SK-MEL-5 (cell line): ENCODE measurements at places on chromosomes 1 and 21. TPM values are rescaled to one million over a fixed set of nuclear protein-coding genes. Genes with fewer than 3 reads are reported as not detected.

GRCh38 chr1:201050515-201051277 is 27.2 kb upstream of the KIF21B start:
- no peak for DNase-seq

DNA sequence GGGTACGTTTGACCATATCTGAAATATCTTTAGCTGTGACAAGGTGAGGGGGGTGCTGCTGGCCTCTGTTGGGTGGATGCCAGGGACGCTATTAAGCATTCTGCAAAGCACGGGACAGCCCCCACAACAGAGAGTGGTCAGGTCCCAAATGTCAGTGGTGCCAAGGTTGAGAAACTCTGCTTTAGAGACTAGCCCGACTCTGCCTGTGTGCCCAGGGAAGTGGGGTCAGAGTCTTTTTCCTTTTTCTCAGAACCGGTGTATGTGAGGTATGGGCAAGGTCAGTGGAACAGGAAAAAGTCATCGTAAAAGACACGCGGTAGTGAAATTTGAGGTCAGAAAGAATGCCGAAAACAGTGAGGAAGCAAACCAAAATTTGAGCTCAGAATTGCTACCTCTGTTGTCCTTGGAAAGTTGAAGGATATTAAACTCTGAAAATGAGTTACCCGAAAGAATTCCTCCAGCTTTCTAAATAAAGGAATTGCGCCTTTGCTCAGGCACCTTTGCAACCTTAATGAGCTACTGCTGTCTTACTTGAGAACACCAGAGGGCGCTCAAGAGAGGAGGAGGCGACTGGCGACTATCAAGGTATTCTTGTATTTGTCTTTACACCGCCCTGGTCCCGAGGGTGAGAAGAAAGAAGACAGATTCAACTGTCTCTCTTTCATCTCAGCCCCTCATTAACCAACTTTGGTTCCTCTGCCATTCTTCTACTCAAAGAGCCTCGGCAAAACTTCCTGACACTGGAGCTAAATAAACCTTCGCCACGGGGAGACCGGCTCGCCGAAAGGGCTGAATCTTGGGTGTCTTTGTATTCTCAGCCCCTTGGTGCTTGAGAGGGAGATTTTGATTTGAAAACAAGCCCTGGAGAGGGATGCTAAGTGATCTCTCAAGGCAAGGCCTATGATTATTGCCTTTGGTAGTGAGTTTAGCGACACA is 85.4 kb upstream of the OLIG2 start:
- peak; percentile 66 for DNase-seq

- DNase-seq, result no peak
Observed at GRCh38 chr1:23434260-23434775, 9.8 kb upstream of the TCEA3 start.

DNA sequence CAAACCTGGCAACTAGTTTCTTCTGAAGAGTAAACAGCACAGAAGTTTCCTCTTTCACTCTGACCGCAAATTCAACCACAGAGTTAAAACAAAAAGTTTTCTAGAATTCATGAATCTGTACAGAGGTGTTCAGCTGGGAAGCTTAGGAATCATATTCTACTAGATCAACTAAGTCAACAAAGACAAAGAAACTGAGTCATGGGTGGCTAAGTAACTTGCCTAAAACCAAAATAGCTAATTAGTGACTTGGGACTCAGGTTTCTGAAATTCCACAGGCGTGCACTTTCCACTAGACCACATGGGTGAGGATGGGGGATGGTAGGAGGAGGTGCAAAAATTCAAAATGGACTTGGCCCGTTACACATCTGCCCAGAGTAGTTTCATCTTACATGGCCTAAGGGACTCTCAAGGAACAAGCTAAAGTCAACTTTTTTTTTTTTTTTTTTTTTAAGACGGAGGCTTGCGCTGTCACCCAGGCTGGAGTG is 25.8 kb downstream of the PTPN14 start:
- DNase-seq, result no peak

GRCh38 chr1:183648042-183648441 is 5.1 kb downstream of the APOBEC4 start:
- no peak for DNase-seq

GRCh38 chr1:183070234-183070922 is 47.2 kb downstream of the LAMC1 start:
- DNase-seq, result no peak

- no peak for DNase-seq
Observed at GRCh38 chr1:93981274-93981667, 72.0 kb upstream of the GCLM start.

DNA sequence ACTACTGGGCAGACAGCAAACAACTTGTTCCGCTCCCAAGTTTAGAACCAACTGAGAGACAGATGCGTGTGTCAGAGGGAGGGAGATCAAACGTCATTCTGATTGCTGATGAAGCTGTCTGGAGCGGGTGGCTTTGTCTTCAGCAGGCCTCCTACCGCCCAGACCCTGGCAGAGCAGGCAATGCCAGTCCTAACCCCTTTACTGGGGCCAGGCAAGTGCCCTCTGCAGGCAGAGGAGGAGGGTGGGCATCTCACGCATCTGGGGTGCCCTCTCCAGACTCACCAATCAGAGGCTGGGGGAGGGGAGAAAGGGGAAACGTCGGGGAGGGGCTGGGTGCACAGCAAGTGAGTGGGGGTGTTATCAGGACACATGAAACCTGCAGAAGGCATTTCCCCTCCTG is 126.6 kb downstream of the ACTL8 start:
- peak; percentile 56 for DNase-seq

The ZNF683 gene
- not detected in 2 replicates for total RNA-seq

- DNase-seq, result no peak
Observed at GRCh38 chr1:17729909-17730308, 25.2 kb upstream of the ACTL8 start.

The NR1I3 gene
- total RNA-seq, result not detected in 2 replicates

DNA sequence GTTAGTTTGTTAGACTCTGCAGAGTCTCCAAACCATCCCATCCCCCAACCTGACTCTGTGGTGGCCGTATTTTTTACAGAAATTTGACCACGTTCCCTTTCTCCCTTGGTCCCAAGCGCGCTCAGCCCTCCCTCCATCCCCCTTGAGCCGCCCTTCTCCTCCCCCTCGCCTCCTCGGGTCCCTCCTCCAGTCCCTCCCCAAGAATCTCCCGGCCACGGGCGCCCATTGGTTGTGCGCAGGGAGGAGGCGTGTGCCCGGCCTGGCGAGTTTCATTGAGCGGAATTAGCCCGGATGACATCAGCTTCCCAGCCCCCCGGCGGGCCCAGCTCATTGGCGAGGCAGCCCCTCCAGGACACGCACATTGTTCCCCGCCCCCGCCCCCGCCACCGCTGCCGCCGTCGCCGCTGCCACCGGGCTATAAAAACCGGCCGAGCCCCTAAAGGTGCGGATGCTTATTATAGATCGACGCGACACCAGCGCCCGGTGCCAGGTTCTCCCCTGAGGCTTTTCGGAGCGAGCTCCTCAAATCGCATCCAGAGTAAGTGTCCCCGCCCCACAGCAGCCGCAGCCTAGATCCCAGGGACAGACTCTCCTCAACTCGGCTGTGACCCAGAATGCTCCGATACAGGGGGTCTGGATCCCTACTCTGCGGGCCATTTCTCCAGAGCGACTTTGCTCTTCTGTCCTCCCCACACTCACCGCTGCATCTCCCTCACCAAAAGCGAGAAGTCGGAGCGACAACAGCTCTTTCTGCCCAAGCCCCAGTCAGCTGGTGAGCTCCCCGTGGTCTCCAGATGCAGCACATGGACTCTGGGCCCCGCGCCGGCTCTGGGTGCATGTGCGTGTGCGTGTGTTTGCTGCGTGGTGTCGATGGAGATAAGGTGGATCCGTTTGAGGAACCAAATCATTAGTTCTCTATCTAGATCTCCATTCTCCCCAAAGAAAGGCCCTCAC is at the start of gene OLIG2:
Gene OLIG2 (plus strand): TSS at position 447 of the 954 bp plus-strand sequence. CDS start 928 bp downstream, outside the sequence.
- DNase-seq, result peak; percentile 96

DNA sequence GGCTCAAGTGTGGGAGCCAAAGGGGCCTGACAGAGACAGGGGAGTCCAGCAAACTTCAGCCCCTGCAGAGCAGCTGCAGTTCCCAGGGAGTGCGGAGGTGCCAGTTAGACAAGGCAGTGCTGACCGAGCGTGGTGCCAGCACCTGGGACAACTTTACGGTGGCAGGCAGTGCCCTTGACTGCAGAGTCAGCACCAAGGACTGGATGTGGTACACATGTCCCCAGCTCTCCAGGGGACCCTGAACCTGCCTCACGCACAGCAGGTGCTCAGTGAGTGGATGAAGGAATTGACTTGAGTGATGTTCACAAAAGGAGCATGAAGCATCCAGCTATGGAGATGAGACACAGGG is 296.5 kb downstream of the SIPA1L2 start:
- DNase-seq, result no peak

DNA sequence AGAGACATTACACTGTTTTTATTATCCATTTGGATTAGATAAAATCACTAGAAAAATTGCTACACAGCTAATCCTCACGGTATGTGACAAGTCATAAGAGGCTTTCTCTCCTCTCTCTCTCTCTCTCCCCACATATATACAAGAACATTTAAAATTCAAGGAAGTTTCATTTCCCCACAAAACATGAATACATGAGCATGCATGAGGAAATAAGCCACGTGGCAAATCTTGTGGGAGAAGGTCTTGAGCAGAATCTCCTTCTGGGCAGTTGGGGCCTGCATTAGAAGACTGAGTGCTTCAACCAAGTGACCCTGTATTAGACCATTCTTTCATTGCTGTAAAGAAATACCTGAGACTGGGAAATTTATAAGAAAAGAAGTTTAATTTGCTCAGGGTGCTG is 1313.1 kb downstream of the MRPL39 start:
- no peak for DNase-seq

The NCF2 gene
- total RNA-seq, result 0.08 TPM in 1 of 2 replicates, not detected in the other

The LCK gene
- total RNA-seq, result not detected in 2 replicates

- DNase-seq, result peak; percentile 23
Observed at GRCh38 chr1:8422510-8423268, 104.8 kb downstream of the SLC45A1 start.

The ATP6V1G3 gene
- total RNA-seq, result not detected in 2 replicates

DNA sequence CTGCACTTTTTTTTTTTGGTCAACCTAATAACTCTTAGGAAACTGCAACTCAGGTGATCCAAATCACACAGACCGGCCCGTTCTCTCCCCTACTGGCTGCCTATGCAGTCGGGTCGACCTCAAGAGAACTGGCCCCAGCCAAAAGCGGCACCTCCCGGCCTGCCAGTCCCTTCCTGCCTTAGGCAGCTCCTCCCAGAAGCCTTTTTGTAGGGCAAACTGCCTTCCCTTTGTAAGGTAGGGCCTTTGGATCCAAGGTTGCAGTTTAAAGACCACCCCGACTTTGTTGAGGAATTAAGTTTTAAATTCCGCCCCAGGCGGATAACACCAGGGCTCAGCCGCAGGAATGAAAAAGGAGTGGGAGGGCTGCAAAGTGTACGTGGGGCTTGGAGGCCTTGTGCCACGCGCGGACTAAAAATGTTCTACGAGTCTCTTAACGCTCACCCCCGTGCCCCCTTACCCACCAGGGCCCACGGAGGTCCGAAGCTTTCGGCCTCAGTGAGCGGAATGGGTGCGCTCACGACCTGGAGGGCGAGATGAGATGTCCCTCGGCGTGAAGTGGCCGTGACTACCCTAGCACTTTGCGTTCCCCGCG is 642 bp upstream of the ST3GAL3 start:
- peak; percentile 37 for DNase-seq

DNA sequence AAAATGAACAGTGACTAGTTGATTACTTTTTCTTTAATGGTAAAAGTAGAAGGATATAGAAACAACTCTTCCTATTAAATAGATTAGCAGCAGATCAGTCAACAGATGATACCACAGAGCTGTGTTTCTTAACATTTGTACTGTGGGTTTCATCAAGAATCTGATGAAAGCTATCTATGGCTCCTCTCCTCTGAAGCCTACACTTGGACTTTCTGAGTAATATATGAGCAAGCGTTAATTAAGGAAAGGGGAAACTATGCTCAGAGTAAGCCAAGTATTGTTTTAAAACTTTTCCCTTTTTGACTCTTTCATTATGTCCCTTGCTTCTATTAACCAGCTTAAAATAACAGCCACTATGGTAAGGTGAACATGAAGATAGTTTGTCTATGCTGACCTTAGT is 10.8 kb downstream of the ARID4B start:
- no peak for DNase-seq

DNA sequence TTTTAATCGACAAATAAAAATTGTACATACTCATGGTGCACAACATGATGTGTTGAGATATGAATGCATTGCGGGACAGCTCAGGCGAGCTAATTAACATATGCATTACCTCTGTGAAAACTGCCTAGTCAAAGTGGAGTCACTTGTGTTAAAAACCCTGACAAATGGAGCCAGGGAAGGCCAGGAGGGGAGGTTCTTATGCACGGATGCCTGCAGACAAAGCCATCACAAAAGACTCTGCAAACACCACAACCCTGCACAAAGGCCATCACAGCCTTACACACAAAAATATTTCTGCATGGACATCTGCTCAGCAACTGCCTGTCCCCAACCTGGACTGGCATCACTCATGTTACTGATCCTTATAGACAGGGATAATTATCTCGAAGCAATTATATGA is 204.4 kb upstream of the AJAP1 start:
- DNase-seq, result no peak

The POU3F1 gene
- total RNA-seq, result 3.0 and 4.0 TPM in 2 replicates

The CATSPERE gene
- total RNA-seq, result 0.13 and 0.18 TPM in 2 replicates

GRCh38 chr1:154334079-154335024 is 9.0 kb downstream of the ATP8B2 start:
- DNase-seq, result peak; percentile 94
